Karpas-422 (cell line): ENCODE measurements at places on chromosomes 5 and 9. TPM values are rescaled to one million over a fixed set of nuclear protein-coding genes. Genes with fewer than 3 reads are reported as not detected.

The C9orf43 gene
- total RNA-seq, result 0.82 and 2.2 TPM in 2 replicates

The KIF20A gene
- 16.9 and 26.5 TPM in 2 replicates for total RNA-seq

The NR6A1 gene
- total RNA-seq, result 3.1 and 3.2 TPM in 2 replicates

The SLC6A19 gene
- not detected in 2 replicates for total RNA-seq

The CCDC192 gene
- not detected in 2 replicates for total RNA-seq

The CCL21 gene
- total RNA-seq, result not detected in 2 replicates

The TTC16 gene
- not detected in 2 replicates for total RNA-seq

DNA sequence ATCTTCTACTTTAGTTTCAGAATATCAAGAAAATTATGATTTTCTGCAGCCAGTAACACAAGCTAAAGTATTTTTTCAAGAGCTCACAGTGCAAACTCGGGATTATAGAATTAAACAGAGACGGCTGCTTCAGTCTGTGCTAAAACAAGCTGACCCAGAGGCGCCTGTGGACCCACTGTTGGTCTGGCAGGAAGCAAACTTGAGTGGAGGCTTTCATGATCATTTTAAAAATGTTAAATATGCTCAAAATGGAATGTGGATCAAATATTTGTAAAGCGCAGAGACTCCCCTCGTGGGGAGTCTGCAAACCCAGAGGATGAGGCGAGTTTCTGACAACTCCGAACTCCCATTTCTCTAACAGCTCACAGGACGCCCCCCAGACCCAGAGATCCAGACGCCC is 13.0 kb downstream of the ROR2 start:
- no peaks in the 10 kb centered on the region for H3K27me3 ChIP-seq
- no peak for DNase-seq
- no peak overlapping the region for H3K4me3 ChIP-seq
- no peak overlapping the region for H3K27ac ChIP-seq
- H3K36me3 ChIP-seq, result no peaks in the 10 kb centered on the region
- H3K4me1 ChIP-seq, result no peaks in the 10 kb centered on the region

GRCh38 chr5:116068028-116068632 is 16.7 kb upstream of the COMMD10 start:
- H3K4me3 ChIP-seq, result no peak overlapping the region
- H3K27ac ChIP-seq, result no peak overlapping the region
- no peaks in the 10 kb centered on the region for H3K36me3 ChIP-seq
- H3K27me3 ChIP-seq, result no peaks in the 10 kb centered on the region

DNA sequence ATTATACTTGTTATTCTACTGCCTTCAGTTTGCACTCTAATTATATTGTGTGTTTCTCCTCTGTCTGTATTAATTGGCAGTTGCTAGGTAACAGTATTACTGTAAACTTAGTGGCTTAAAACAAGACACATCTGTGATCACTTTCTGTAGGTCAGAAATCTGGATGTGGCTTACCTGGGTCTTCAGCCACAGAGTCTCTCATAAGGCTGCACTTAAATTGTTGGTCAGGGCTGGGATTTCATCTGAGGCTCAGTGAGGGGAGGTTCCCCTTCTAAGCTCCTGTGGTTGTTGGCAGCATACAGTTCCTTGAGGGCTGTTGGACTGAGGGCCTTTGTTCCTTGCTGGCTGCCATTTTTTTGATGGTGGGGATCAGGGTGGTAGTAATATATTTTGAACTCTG is 68.8 kb downstream of the SLC44A1 start:
- no peaks in the 10 kb centered on the region for H3K4me1 ChIP-seq
- no peaks in the 10 kb centered on the region for H3K36me3 ChIP-seq
- H3K27ac ChIP-seq, result no peak overlapping the region
- H3K4me3 ChIP-seq, result no peak overlapping the region

DNA sequence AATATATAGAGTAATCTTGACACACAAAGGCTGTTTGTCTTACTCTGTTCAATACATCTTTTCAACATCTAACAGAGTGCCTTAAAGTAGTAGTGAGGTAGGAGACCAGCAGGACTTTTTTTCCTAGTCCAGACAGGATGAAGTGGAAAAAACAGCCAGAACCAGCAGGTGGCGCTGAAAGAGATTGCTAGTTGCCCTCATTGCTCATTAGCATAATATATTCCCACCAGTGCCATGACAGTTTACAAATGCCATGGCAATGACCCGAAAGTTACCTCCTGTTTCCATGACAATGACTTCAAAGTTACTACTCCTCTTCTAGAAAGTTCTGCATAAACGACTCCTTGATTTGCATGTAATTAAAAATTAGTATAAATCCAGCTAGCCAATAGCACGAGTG is 387.4 kb downstream of the ACTL7B start:
- H3K4me3 ChIP-seq, result no peak overlapping the region
- H3K36me3 ChIP-seq, result no peaks in the 10 kb centered on the region
- peak; percentile 84 for DNase-seq

DNA sequence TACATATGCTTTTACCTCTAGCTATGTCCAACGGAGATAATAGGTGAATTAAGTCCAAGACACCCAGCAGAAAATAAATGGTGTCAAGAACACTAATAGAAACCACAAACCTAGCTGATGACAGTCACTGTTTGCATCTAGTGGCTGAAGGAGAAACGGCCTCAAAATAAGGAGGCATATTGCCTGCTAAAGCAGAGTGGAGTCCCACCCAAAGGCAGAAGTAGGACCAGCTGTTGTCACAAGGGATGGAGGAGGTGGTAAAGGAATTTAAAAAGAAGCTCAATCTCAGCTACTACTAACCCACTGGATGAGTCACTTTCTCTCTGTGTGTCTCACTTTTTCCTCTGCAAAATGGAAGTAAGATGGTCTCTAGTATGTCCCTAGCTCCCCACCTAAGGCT is 224.3 kb downstream of the GRIA1 start:
- no peaks in the 10 kb centered on the region for H3K36me3 ChIP-seq
- no peak overlapping the region for H3K4me3 ChIP-seq
- H3K27me3 ChIP-seq, result no peaks in the 10 kb centered on the region

- no peak overlapping the region for H3K4me3 ChIP-seq
- H3K4me1 ChIP-seq, result no peaks in the 10 kb centered on the region; the same call in 1 of the 2 replicates
- no peak for DNase-seq
- no peaks in the 10 kb centered on the region for H3K27me3 ChIP-seq
- no peaks in the 10 kb centered on the region for H3K36me3 ChIP-seq
- H3K27ac ChIP-seq, result no peak overlapping the region
Measured at GRCh38 chr9:22206833-22207232, 197.7 kb upstream of the CDKN2B start.

- H3K27ac ChIP-seq, result no peak overlapping the region
- DNase-seq, result no peak
- H3K27me3 ChIP-seq, result no peaks in the 10 kb centered on the region
- H3K4me1 ChIP-seq, result peaks cover 8% of the 10 kb centered on the region
- H3K4me3 ChIP-seq, result no peak overlapping the region
Measured at GRCh38 chr5:96721351-96721977, 59.3 kb downstream of the CAST start.

DNA sequence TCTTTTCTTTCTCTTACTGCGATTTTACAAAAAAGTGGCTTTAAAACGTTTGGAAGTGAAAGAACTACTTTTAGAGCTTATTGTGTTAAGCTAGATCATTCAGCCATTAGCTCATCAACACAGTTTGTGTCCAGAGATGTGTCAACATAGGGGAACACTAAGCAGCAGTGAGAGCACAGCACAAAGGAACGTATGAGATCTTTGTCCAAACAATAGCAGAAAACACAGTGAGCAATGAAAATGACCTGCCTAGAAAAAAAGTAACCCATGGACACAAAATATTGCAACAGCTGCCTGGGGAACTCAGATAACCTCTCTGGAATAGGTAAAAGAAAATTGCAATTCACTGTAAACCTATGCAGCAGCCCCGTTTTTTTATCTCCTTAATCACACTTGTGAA is 372.5 kb downstream of the ARHGEF28 start:
- no peaks in the 10 kb centered on the region for H3K27me3 ChIP-seq
- no peaks in the 10 kb centered on the region for H3K36me3 ChIP-seq
- H3K4me1 ChIP-seq, result no peaks in the 10 kb centered on the region
- no peak overlapping the region for H3K4me3 ChIP-seq

GRCh38 chr9:95977371-95977770 is 101.9 kb downstream of the ERCC6L2 start:
- no peaks in the 10 kb centered on the region for H3K27me3 ChIP-seq
- peaks cover 18% of the 10 kb centered on the region; the same call in 1 of the 2 replicates for H3K36me3 ChIP-seq
- no peak overlapping the region for H3K4me3 ChIP-seq
- DNase-seq, result no peak

DNA sequence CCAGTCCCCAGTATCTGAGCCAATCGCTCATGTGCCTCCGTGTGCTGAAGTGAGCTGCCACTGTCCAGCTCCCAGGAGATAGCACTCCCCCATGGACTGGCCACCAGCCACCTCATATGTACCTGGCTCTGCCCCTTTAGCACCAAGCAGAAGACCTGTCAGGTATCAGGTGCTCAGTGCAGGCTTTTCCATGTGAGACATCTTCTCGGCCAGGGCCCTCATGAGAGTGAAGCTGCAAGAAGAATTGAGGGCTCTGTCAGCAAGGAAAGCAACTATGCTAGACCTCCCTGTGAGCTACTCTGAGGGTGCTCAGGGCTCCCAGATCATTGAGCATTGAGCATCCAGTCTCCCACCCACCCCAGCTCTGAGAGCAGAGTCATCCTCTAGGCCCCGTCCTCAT is 264.2 kb upstream of the ADAMTS16 start:
- no peak overlapping the region for H3K4me3 ChIP-seq
- H3K27me3 ChIP-seq, result no peaks in the 10 kb centered on the region
- DNase-seq, result no peak

DNA sequence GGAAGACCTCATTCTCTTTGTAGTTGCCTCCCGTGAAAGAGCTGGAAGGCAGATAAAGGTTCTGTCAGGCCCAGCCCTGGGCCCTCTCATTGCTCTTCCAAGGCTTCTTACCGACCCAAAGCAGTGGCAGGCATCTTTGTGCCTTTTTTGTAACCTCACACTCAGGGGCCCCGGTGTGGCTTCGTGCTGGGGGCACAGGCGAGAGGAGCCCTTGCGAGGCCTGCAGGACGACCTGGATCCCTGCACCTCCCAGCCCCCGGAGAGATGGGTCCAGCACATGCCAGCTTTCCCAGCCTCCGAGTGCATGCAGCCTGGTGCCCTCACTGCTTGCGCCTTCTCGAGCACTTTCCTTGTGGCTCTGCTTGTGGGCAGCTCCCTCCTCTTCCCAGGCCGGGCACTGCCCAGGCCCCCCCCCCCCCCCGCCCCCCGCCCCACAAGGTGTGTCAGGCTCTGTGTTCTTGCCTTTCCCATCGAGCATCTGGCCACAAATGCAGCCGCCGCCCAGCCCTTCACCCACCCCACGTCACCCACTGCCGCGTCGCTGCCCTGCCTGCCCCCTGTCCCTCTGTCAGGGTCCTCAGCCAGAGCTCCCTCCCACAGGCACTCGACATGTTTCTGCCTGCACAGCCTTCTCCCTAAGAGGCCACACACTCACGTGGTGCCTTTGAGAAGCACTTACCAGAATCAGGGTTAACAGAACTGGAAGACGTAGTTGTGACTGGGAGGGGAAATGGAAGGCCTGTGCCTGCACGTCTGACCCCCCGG is 63.7 kb upstream of the CACNA1B start:
- DNase-seq, result no peak
- no peak overlapping the region for H3K4me3 ChIP-seq
- no peaks in the 10 kb centered on the region for H3K4me1 ChIP-seq

DNA sequence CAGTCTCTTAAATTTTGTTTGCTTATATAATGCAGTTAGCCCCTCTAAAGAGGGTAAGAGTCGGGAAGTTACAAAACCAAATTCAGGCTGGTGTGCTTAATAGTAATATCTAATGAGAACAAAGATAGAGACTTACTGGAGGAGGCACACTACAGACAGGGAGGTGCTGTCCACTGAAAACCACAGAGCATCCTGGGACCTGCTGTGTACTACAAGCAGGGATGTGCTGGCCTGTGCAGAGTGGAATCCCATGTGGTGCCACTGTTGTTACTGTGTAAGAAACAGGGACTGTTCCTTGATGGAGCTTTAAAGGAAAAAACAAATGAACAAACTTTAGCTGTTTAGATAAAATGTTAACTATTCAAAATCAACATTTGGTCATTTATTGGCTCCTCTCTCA is 42.4 kb downstream of the RNF38 start:
- no peak overlapping the region for H3K27ac ChIP-seq
- peaks cover 39% of the 10 kb centered on the region for H3K36me3 ChIP-seq

DNA sequence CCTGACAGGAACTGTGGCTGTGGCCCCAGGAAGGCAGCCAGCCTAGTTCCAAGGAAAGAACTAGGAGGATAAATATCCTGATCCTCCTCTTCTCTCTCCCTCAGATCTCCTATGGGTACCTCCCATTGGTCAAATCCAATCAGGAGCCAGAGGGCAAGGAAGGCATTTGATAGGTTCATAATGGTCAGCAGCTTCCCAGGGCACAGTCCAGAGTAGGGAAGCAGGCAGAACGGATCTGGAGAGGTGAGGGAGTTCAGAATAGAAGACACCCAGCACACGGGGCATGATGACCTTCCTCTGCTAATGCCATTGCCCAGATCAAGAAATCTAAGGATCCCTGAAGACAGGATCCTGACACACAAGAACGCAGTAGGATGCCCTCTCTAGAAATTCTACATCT is 8.6 kb downstream of the ABLIM3 start:
- no peaks in the 10 kb centered on the region for H3K27me3 ChIP-seq
- DNase-seq, result no peak
- H3K4me1 ChIP-seq, result peaks cover 28% of the 10 kb centered on the region
- H3K4me3 ChIP-seq, result no peak overlapping the region

GRCh38 chr5:145324101-145324500 is 511.0 kb downstream of the PRELID2 start:
- H3K4me1 ChIP-seq, result no peaks in the 10 kb centered on the region
- DNase-seq, result no peak
- H3K36me3 ChIP-seq, result no peaks in the 10 kb centered on the region
- no peak overlapping the region for H3K4me3 ChIP-seq
- no peak overlapping the region for H3K27ac ChIP-seq
